ENCODE measurements at places on chromosomes 7 and 10.

DNA sequence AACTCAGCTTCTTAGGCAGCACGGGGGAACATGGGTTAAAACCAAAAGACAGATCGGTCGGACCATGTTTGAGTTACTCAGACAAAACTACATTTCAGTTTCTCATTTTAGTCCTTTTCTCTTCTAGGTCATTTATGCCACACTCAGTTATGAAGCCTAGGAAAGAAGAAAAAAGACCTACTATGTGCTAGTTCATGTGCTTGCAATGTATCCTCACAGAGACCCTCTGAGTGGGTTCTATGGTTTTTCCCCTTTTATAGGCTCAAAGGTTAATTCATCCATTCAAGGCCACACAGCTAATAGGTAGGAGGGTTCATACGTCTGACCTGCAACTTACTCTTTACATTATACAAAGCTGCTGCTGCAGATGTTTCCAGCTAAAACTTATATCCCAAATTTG lies 104.7 kb upstream of the ZNF438 start:
- DNase-seq: no peak

GRCh38 chr7:101956130-101956529 lies 138.7 kb downstream of the CUX1 start:
- no peak for DNase-seq

DNA sequence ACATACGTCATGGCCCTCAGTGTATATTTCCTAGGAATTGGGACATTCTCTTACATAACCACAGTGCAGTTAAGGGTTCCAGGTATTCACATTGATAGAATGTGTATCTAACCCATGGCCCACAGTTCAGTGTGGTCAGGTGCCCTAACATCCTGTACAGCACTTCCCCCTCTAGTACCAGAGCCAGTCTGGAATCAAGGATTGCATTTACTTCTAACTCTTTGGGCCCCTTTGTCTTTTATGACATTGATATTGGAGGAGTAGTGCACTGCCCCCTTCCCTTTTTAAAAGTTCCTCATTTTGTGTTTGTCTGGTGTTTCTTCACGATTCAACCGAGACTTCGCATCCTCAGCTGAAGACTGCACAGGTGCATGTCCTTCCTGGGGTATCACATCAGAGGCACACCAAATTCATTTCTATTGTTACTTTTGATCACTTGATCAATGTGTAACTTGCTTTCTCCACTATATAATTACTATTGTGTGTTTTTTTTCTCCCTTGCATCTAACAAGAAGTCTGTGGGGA lies 22.4 kb upstream of the NPFFR1 start:
- no peak for DNase-seq

DNA sequence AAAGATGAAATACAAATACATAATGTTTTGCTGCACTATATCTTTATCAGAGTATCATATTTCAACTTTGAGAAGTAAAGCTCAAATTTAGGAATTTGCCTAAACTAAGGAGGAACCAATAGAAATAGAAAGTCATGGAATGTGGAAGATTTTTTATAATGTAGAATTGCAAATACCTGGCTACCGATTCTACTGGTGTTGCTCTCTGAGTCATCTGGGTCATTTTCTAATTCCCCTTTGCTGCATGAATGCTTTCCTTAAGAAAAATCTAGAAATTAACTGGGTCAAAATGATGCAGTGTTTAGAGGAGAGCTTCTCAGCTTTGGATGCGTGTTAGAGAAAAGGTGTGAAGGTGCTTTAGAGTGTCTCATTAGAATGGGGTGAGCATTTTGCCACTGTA lies 568.9 kb upstream of the ANKRD30A start:
- DNase-seq: no peak

- no peak for DNase-seq
Measured at GRCh38 chr10:69145864-69146263, 21.9 kb downstream of the VPS26A start.

GRCh38 chr7:141609576-141609975 lies 58.4 kb downstream of the AGK start:
- no peak for DNase-seq

DNA sequence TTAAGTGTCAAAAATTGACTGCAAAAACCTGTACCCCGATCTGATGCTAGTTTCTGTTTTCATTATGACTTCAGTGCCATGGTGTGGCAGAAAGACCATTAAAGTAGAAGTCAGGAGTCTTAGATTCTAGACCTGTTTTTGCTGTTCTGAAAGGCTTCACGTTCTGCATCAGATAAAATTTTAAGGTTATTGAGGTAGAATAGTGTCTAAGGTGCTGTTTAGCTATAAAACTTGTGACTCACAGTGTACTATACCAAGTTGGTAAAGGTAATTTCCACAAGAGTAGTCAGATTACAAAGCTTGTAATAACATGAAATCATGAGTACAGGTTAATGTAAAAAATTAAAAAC lies 38.6 kb downstream of the ZNRF2 start:
- DNase-seq: no peak

GRCh38 chr10:98244586-98244985 lies 23.4 kb downstream of the LOXL4 start:
- no peak for DNase-seq

DNA sequence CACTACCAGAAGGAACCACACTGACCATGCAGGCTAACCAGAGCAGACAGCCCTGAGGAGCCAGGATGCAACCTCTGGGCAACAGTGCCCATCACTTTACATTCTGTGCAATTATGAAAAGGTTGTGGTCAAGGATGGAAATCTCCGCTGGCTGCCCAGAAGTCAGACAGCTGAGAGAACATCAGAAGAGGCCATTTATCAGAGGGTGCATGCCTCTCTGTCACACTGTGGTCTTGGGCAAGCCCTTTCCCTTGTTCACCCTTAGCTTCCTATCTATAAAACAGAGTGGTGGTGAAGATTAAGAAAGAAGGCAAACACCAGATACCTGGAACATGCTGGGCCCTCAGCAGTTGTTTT lies 120.7 kb upstream of the GDF10 start:
- no peak for DNase-seq

DNA sequence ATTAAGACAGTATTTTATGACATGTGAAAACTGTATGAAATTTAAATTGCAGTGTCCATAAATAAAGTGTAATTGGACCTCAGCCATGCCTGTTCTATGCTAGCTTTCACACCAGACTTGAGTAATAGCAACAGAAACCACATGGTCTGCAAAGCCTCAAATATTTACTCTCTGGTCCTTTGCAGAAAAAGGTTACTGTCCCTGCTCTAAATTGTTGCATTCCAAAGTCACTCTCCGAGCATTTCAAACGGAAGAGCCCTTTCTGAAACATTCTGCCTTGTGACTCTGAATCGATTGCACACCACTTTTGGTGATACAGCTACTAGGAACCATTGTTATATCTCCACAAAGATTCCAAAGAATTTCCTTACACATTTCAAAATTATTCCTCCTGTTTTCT lies 81.0 kb upstream of the STK17A start:
- DNase-seq: no peak

DNA sequence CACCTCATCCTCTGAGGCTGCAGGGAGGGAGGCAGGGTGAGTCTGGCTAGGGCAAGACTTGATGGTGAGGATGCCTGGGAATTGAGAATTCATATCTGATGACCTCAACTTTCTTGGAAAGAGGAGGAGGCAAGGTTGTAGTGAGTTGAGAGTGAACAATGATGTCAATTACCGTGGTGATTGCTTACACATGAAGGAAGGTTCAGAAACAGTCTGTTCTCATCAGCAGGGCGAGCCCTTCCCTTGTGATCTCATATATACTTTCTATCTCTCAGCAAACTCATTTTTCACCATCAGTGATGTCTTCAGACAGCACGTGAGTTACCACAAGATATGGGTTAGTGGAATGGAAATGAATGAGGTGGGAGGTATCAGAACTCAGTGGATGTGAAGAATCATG lies 20.1 kb upstream of the COL13A1 start:
- no peak for DNase-seq

DNA sequence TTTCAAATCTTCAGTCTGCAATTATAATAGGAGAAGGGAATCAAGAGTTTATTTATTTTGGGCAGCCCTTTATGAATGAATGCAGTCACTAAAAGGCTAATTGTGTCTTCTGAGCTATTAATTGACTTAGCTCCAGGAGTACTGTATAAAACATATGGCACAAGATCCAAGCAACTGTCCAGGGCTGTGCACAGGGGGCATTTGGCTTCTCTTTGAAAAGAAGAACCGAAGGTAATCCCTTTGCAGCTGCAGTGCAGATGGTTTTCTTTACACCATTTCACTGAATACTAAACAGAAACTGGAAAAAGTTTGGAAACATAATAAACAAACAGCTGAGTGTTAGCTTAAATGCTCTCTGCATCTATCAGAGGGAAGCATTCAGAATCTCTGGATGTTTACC lies 282.6 kb upstream of the LRRN3 start:
- peak; percentile 78 for DNase-seq

- no peak for DNase-seq
Measured at GRCh38 chr10:26326851-26327250, 110.3 kb downstream of the GAD2 start.

GRCh38 chr7:15352421-15353206 lies 209.2 kb downstream of the AGMO start:
- no peak for DNase-seq

DNA sequence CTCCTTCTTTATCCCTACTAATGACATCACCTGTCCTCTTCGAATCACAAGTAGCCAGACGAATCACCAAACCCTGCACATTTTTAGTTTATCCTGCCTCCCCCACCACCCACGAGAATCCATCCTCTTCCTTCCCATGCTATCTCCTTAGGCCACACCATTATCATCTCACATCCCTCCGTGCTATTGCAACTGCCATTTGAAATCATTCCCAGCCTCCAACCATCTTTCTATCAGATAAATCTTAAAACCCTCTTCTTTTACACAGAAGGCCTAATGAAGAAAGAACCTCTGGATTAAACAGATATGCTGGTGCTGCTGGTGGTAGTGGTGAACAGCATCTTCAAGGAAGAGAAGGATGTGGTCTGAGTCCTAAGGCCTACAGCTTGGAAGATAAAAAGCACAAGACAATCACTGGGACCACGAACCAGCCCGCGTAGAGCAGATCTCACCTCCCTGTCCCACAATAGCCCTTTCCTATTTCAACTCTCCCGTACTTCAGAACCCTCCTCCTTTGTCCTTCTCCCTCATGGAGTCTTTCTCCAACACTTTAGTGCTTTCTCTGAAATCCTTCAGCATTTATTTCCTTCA lies 403.1 kb downstream of the SFMBT2 start:
- no peak for DNase-seq

DNA sequence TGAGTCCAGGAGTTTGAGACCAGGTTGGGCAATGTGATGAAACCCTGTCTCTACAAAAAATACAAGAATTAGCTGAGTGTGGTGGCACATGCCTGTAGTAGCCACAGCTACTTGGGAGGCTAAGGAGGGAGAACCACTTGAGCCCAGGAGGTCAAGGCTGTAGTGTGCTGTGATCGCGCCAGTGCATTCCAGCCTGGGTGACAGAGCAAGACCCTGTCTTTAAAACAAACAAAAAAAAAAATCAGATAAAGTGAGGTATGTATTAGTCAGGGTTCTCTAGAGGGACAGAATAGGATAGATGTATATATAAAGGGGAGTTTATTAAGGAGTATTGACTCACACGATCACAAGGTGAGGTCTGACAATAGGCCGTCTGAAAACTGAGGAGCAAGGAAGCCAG lies 101.5 kb upstream of the GPR26 start:
- DNase-seq: no peak

DNA sequence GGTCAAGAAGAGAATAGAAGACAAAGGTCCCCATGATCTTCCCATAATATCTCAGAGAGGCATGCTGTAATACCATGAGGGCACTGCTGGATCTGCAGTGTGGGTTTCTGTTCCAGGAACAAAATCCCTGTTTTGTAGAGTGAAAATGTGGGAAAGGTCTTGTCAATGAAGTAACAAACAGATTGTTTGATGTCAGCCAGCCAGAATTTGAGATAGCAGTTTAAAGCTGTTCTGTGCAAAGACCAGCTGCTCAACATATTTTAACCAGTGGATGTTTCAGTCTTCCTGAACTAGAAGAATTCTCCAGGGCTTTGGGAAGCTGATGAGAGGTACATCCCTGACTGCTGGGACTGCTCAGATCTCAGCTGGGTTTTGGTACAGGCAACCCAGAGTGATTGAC lies 1012.5 kb downstream of the DNAJB9 start:
- no peak for DNase-seq

DNA sequence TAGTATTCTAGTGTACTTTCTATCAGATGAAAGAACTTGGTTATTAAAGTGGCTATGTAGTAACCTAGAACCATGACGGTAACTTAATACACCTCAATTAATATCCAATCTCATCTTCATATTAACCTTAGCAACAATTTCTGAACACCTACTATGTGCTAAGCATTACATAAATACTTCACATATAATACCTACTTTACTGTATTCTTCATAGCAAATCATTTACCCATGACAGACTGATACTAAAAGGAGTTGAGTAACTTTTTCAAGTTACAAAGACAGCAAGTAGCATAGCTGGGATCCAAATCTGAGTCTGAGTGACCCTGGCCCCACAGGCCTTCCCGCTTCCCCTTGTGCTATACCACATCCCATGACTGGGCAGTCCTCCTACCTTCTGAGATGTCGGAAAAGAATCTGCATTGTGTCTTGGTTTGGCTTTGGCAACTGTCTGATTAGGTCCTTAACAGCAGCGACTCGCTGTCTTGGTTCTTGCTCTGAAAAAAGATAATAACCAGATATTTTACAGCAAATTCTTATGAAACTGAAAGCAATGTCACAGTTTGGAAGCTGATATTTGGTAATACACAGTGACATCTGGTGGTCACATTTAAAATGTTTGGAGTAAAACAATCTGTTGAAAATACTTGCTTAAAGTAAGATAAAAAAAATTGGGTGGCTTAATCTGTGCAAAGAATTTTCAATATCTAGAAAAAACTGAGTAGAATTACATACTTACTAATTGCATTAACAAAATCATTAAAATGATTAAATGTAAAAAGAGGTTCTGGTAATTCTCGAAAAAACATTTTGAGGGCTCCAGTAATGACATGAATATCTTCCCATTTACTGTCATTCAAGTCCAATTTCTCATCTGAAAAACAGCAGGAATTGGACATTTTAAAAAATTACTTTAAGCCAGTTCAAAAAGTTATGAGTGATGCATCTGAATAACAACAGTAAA lies 120.1 kb downstream of the ARHGAP12 start:
- DNase-seq: peak; percentile 65

- DNase-seq: peak; percentile 40
Measured at GRCh38 chr10:91758303-91759146, 39.7 kb upstream of the TNKS2 start.

DNA sequence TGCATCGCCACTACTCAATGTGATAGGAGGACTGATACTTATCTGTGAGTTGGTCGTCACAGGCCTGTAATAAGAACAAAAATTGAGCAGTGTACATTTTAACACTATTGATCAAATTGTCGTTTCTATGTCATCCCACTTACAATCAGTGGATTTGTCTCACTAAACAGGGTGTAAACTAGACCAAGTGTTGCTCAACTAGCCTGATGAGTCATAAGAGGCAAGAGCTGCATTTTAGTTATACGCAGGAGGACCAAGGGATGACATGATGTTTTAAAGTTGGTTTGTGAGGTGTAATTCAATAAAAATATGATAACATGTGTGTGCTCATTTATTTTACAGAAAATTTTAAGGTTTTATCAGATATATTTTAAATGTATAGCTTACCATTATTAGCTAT lies 1239.2 kb downstream of the REEP3 start:
- DNase-seq: no peak
